ENCODE measurements at places on chromosomes 4 and X.

DNA sequence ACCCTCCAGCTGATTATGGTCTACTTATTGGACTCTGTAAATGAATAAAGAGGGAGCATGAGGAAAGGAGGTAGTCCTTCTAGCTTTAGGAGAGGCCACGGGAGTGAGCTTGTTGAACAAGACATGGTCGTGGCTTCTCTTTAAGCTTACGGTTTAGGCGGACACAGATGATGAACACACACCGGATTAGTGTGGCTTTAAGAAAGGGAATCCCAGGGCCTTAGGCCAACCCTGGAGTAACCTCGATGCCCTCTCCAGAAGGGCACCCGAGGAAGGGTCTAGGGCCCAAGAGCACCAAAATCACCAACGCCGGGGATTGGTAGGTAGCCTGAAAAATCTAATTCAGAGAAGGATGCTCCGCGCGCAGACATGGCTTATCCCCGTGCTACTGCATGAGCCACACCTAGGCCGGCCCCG, 39.4 kb downstream of the ERVMER34-1 start:
- no peak for DNase-seq

DNA sequence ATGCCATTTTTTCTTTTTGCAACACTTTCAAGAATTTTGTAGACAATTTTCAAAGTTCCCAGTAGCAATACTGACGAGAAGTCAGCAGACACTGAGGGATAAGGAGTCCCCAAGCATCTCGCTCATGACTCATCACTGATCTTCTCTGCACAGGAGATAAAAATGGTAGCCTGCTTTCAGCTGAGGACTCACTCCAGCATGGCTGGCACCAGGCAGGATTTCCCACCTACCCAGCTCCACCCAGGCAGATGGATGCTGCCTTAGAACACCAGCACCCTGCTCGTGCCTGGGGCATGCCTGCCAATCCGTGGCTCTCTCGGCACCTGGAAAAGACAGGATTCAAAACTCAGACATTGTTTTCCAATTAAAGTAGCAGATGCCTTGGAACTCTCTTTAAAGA, 24.9 kb downstream of the JAKMIP1 start:
- no peak for DNase-seq

DNA sequence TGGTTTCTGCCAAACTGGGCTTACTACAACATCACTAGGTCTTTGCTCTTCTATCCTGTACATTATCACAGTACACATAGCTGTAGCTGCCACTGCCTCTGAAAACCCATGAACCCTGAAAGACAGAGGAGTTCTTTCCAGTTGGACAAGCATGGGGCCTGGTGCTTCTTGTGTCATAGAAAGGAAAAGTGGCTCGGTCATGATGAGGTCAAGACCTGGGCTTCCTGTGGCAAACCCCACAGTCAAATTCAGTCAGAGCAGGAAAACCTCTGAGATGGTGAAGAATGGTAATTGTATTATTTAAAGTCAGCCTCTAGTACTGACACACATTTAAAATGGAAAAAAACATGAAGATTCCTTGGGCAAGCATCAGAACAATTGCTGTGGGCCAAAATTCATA, 133.3 kb upstream of the PRPS2 start:
- DNase-seq, result no peak

DNA sequence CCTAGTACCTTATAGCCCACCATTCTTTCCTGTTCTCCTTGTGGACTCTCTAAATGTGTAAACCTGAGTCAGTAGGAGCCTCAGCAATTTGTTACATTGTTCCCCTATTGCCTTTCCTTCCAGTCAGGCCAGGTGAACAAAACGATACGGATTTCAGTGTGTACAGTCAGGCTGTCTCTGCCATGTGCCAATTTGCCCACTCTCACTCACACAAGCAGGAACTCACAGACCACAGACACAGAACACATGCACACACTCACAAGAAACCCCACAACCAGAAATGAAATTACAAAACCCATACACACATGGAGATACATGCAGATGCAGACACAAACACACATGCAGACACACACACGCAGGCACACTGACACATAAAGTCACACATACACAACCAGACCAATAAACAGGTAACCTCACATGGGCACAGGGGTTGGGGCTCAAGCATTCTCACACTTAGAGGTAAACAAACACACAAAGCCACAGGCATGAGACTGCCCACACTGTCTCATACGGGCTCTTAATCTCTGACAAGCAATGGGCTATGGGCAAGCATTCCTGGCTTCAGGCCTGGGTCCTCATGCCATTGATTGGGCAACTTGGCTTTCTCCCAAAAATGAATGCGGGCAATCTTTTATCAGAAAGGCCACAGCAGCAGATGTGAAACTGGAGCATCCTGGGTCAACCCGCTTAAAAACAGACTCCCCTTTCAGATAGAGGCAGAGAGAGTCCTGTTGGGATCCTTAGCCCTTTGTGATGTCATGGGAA, 68.7 kb downstream of the NBDY start:
- DNase-seq, result no peak

Data from activated naive CD4-positive, alpha-beta T cell treated with anti-CD3 and anti-CD28 coated beads, Interleukin-2, amount 50 U/mL, for 72 hours (primary cell).